ENCODE measurements at places on chromosomes 5 and 9. TPM values are rescaled to one million over a fixed set of nuclear protein-coding genes. Genes with fewer than 3 reads are reported as not detected.

The SIT1 gene
- not detected for total RNA-seq

The CNTNAP3 gene
- total RNA-seq = 2.8 TPM

The SLC25A2 gene
- not detected for total RNA-seq

The NUTM2G gene
- total RNA-seq = not detected

The BARHL1 gene
- total RNA-seq = not detected

The NTNG2 gene
- 1.3 TPM for total RNA-seq

The PARP8 gene
- 0.68 TPM for total RNA-seq

The TAF11L10 gene
- total RNA-seq = not detected

The PTCH1 gene
- total RNA-seq = 6.1 TPM

The CDH9 gene
- not detected for total RNA-seq

The LTC4S gene
- 34.0 TPM for total RNA-seq

The ZNF454 gene
- 1.5 TPM for total RNA-seq

The GABRA1 gene
- not detected for total RNA-seq

The KCNIP1 gene
- total RNA-seq = 1.0 TPM

The ANKDD1B gene
- 1.1 TPM for total RNA-seq

The SPTAN1 gene
- 185 TPM for total RNA-seq

The NR6A1 gene
- 0.23 TPM for total RNA-seq

The FAM120A gene
- total RNA-seq = 59.2 TPM

The PPIC gene
- 41.5 TPM for total RNA-seq

The KIF24 gene
- total RNA-seq = 0.70 TPM

The HAVCR2 gene
- total RNA-seq = not detected

The SLC6A19 gene
- total RNA-seq = not detected

The SMIM33 gene
- not detected for total RNA-seq

The WNT8A gene
- not detected for total RNA-seq

The DOCK2 gene
- 0.23 TPM for total RNA-seq

The RIMOC1 gene
- total RNA-seq = 33.7 TPM

The TPPP gene
- total RNA-seq = 0.35 TPM

The NUTM2F gene
- total RNA-seq = not detected

The CCL28 gene
- 3.1 TPM for total RNA-seq

Measured in pericardium fibroblast (primary cell).